ENCODE measurements at places on chromosomes 5 and 9.

DNA sequence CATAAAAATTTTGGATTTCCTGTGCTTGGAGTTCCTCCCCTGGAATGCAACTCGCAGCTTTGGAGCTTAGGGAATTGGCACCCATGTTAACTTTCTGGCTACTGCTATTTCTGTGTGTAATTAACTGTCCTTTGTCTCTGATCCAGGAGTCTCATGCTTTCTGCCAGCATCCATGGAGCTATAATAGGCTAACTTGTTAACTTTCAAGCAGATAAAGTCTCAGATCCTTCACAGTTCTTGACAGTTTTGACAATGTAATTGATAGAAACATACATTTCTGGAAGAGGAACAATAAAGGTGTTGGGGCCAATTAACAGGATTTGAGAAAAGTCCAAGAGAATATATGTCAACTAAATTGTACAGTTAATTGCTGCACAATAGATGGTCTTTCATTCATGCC, 290.2 kb upstream of the PRDM9 start:
- DNase-seq = no peak

GRCh38 chr5:74336297-74336696, 304.2 kb downstream of the ENC1 start:
- no peak for DNase-seq

GRCh38 chr5:159105145-159106053, 5.7 kb upstream of the EBF1 start:
- DNase-seq = no peak

GRCh38 chr9:124784509-124784908, 7.6 kb downstream of the OLFML2A start:
- DNase-seq = no peak

- DNase-seq = no peak
These were observed 142.9 kb downstream of the NR2F1-AS1 start for GRCh38 chr5:93438124-93438523.

Data from CD4-positive, alpha-beta T cell treated with Interleukin-2 at 100 ng/mL for 4 hours (primary cell).